ENCODE measurements at places on chromosomes 16 and 17.

DNA sequence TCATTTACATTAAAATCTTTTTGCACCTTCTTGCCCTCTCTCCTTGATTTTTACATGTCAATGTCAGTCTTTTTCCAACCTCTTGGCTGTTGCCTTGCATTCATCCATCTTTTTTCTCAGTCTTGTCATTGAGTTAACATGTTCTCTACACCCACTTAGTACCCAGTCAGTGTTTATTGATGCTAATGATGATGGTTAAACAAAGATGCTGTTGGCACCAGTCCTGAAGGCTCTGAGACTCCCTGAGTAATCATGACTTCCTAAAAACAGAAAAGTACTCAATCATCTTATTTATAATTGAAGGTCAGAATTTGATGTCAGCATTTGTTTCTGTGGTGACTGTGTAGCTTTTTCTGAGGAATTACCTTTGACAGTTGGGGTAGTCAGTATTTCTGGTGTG is 104.5 kb downstream of the NLK start:
- no peak for DNase-seq

- peak; percentile 96 for DNase-seq
Measured at GRCh38 chr17:6654841-6655731, 3.5 kb downstream of the C17orf100 start.

DNA sequence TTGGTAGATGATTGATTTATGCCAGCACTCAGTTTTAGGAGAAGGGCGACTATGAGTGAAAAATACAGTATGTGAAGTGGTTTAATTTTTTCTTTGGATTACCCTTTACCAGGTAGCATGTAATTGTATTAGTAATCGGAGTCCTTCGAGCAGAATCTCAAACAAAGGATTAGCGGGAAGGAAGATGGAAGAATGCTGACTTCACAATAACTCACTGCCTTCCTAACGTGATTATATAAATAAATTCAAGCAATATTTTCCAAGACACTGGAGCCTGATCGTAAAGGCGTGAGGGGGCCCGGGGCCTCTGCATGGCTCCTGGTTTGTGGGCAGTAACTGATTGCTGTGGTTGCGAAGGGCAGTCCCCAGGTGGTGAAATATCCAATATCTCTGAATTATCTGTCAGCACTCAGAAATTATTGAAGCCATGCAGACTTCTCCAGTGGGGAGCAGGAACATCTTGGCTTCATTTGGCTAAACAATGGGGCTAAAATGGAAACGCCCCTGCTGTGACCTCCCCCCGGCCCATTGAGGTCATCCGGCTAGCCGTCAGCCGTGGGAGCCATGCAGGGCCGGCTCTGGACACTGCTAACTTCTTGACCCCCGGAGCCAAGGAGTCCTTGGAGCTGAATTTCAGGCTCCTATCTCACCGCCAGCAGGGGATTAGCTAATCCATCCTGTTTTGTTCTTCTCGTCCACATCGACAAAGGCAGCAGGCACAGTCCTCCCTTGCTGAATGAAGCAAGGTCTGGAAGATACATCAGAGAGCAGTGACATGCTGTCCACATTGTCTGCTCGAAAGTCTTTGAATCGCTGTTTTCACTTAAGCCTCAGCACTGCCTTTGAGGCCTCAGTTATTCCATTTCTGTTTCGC is 295.9 kb upstream of the N4BP1 start:
- no peak for DNase-seq

DNA sequence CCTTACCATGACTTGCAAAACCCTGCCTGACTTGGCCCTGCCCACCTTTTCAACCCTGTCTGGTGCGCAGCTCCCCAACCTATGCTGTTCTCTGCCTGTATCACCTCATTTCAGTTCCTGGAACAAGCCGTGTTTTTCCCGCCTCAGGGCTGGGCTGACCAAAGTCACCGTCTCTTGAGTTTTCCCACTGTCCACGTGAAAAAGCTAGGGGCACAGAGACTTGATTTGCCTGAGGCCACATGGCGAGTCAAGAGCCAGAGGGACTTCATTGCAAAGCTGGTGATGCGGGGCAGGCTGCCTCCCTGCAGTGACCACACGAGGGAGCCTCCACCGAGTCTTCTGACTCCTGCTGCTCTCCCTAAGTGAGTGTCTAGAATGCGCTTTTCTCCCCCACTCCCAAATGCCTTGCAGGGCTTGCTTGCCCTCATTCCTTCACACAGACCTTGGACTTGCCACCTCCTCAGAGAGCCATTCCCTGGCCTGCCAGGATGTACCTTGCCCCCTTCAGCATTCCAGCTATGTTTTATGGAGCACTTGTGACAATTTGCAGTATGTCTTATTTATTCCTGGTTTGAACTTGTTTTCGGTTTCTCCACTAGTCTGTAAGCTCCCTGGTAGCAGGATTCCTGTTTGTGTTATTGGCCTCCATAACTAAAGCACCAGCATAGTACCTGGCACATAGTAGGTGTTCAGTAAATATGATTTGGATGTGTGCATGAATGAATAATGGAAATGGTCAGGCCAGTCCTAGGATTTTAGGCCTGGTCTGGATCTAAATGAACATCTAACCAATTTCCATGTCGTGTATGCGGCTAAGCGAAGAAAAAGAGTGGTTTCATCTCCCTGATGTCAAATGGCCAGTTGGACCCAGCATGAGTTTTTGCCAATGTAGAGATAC is 252.3 kb downstream of the SNX29 start:
- DNase-seq, result peak; percentile 64

GRCh38 chr17:63692195-63692816 is 7.6 kb downstream of the LIMD2 start:
- peak; percentile 18 for DNase-seq

DNA sequence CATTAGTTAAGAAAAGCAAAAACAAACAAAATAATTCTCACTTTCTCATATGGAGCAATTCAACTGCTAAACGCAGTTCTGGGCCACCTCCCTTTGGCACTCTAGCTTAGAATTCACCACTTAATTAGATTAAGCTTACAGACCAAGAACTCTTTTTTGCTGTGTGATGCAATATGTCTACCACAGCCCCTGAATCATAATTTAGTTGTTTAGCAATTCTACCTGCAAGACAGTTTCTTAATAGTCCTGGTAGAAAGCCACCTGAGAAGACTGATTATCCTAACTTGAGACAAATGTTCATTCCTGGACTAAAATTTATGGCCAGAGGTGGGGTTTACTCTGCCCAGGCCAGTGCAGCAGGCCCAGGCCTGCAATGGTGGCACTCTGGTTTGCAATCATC is 205.9 kb downstream of the HS3ST3A1 start:
- DNase-seq, result no peak

- no peak for DNase-seq
Measured at GRCh38 chr17:83123896-83124801, 44.7 kb downstream of the METRNL start.

GRCh38 chr16:1054660-1055556 is 17.6 kb upstream of the SSTR5 start:
- peak; percentile 60 for DNase-seq

- DNase-seq, result peak; percentile 85
Measured at GRCh38 chr16:8660841-8661301, 13.5 kb upstream of the ABAT start.

DNA sequence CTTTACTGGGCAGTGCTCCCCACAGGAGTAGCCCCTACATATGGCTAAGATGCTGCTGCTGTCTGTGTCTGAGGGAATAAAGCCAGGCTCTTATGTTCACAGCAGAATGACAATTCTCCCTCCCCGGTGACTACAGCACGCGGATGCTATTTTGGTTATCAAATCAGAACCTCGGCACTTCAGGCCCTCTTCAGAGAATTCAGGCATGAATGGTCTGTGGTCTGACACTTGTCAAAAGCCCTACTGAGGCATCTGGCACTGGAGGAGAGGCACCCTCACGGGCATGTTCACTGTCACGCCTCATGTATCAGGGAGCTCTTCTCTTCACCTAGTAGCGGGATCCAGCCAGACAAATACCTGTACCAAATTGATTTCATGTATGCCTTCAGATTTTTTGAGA is 30.4 kb downstream of the KIAA0513 start:
- DNase-seq, result no peak

DNA sequence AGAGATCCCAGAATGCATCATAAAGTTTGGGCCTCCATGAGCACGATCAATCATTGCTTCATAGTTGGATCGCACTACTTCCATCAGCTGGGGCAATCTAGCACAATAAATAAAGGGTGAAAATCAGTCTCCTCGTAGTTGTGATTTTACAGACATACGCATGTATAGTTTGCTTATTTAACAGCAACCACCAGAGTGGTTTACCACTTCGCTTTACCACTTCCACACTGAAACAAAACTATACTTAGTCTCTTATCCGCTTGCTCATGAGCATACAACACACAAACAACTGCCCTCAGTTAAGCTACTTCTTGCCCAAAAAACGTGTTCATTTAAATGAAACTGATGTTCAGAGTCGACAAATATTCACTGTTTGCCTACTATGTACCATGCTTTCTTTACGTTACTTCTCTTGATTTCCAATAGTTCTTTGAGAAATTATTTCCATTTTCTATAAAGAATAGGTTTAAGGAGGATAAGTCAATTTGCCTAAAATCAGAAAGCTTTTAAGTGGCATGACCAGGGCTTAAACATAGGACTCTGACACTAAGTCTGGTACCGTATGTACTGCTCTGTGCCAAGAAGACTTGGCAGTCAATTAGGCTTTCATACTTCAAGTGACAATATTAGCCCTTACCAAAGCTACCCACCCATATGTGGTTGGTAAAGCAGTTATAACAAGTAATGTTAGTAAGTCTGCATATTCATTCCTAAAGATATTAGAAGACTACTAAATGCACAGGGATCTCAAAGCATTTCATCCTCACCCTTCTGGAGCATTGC is 22.0 kb downstream of the SETD6 start:
- no peak for DNase-seq

GRCh38 chr16:80253741-80254140 is 287.1 kb upstream of the DYNLRB2 start:
- no peak for DNase-seq

DNA sequence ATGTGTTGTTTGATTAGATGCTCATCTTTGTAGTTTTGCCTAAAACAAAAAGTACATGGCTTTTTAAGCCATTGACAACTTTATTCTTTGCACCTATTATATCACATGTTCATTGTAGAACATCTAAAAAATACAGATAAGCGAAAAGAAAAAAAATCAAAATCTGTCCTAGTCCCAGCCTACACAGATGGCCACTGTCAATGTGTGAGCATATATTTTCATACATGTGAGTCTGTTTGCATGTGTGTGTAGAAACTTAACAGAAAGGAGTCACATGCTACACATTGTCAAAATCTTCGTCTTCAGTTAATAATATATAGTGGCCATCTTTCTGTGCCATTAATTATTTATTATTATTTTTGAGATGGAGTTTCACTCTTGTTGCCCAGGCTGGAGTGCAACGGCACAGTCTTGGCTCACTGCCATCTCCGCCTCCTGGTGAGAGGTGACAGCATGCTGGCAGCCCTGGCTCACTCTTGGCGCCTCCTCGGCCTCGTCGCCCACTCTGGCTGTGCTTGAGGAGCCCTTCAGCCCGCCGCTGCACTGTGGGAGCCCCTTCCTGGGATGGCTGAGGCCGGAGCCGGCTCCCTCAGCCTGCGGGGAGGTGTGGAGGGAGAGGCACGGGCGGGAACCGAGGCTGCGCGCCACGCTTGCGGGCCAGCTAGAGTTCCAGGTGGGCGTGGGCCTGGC is 68.5 kb upstream of the AMZ2 start:
- DNase-seq, result no peak

DNA sequence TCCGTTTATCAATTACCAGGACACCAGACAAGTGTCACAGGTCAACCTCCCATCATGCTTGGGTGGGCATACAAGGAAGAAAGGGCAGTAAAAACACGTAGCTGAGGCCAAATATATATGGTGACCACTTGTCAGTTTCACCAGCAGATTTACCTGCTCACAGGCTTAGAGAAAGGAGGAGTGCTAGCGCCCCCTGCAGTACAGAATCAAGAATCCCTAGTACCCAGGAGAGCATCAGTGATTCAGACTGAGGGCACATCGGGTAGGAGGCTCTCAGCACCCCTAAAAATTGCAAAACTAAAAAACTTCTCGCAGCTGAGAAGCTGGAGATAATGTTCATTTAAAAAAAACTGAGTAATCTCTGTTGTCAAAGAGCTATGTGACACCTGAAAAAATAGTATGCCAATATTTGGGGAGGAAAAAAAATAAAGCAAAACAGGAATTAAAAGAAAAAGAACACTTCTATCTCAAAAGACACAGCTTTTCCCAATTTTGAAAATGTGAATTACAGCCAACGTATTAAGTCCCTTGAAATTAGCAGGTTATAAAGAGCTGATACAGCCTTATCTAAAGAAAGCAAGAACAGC is 21.2 kb upstream of the MON1B start:
- DNase-seq, result peak; percentile 69

DNA sequence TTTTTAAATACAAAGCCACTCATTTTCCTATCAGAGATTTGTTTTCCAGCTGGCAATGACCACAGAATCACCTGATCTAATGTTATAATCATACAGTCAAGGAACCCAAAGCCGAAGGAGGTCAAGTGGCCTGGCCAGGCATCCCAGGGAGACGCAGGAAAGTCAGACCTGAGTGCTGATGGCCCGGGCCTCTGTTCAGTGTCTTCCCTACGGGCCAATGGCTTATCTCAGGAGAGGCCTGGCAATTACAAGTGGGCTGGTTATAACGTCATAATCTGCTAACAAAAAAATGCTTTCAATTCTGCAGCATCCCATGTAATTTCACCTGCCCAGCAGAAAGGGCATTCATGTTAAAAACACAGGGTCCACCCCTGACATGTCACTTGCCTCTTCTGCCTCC is 43.5 kb downstream of the ARHGAP17 start:
- no peak for DNase-seq

DNA sequence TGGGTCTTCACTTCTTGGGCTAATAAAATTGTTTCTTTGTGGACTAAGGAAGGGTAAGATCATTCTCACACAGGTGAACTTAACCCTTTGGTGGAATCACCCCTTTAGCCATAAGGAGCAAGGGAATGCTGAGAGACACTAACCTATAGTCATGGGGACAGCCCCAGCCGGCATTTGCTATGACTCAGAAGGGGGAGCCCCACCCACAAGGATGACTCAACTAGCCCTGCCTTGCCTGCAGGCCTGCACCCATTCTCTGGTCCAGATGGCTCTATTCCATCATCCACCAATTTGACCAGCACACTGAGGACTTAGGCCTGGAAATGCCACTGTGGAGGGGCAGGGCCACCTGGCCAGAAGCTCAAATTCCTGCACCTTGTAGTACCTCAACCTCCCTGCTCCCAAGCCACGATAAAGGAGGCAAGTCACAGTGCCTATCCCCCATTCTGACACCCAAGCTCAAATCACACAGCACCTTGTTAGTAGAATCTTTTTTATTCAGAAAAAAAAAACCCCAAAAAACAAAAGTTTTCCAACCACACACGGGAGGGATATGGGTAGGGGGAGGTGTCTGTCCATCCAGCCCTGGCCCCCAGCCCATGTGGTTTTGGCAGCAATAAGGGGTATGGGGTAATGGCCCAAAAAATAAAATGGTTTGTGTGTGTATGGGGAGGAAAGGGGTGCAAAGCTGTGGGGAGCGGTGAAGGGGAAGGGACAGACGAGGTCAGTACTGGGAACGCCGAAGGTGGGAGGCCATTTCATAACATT is 3.0 kb downstream of the PFN1 start:
- peak; percentile 88 for DNase-seq

DNA sequence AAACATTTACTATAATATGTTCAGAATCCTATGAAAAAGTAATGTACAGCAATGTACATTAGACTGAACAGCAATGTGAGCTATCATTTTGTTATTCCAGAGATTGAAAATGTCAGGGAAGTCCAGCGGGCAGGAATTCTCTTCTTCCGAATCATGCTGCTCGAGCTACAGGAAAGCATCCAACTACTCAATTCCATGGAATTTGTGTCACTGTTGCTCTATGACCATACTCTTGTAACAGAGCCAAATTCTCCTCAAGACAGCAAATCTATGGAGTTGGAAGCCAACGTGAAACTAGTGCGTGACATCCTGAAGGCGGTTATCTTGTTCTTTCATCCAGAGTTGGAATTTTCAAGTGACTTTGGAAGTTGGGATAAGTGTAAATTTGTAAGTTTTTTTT is 24.8 kb upstream of the NSRP1 start:
- no peak for DNase-seq
